ENCODE measurements at places on chromosomes 3 and 15.

DNA sequence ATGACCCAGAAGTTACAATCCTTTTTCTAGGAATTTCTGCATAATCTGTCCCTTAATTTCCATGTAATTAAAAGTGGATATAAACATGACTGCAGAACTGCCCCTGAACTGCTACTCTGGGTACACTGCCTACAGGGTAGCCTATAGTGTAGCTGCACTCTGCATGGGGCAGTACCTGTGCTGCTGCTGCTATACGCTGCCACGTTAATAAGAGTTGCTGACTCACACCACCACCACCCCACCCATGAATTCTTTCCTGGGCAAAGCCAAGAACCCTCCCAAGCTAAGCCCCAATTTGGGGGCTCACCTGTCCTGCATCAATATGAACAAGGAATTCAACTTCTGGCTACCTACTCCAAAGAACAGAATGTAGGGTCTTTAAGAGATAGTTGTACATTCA lies 13.9 kb downstream of the HDGFL3 start:
- no peak for DNase-seq

GRCh38 chr3:52971895-52972294 lies 74.0 kb downstream of the SFMBT1 start:
- DNase-seq = no peak

DNA sequence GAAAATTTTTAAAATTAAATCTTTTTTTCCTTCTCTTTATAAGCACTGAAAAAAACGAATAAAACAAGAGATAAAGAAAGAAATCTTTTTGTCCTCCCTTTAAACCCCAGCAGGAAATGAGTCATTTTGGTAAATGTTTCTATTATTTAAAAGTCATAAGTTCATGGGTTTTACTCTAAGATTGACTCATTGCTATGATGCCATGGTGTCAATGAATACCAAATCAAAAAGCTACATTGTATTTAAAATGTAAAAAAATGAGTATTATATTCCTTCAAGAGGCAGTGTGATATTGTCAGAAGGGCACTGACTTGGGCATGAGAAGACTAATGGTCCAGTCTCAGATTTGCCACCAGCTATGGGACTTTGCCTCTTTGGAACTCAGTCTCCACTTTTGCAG lies 303.4 kb upstream of the DNAJC19 start:
- DNase-seq = no peak

- no peak for DNase-seq
These were observed 86.9 kb downstream of the SEMA5B start for GRCh38 chr3:122940628-122941086.

DNA sequence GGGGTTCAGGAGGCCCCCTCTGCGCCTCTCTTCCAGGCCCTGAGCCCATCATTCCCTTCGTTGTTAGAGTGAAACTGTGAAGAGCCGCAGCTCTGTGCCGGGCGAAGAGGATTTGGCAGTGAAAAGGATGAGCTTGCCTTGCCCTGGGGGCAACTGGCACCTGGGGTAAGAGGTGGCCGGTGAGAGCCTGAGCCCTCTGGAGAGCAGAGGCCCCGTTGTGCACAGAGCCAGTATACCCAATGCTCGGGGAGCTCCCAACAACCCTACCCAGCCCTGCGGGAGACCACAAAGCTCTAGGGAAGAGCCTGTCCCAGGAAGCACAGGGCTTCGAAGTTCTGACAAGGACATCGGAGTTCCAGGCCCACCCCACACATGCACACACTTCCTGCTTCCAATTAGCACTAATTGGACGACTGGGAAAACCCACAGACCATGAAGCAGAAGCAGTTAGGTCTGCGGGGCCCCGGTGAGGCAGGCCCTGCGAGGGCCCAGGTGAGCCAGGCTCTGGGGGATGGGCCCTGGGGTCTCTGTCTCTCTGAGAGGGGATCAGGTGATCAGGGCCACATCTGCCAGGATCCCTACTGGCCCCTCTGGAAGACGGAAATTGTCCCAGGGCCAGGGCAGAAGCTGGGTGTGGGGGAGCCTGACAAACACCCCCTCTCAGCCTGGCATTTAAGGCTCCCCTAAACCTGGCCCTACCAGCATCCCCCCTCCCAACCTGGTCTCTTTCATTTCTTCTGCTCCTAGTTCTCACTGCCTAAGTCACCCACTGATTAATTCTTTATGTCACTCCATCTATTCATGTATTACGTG lies 27.9 kb upstream of the SFMBT1 start:
- no peak for DNase-seq

- no peak for DNase-seq
These were observed 74.9 kb downstream of the PIK3R4 start for GRCh38 chr3:130671545-130672312.

DNA sequence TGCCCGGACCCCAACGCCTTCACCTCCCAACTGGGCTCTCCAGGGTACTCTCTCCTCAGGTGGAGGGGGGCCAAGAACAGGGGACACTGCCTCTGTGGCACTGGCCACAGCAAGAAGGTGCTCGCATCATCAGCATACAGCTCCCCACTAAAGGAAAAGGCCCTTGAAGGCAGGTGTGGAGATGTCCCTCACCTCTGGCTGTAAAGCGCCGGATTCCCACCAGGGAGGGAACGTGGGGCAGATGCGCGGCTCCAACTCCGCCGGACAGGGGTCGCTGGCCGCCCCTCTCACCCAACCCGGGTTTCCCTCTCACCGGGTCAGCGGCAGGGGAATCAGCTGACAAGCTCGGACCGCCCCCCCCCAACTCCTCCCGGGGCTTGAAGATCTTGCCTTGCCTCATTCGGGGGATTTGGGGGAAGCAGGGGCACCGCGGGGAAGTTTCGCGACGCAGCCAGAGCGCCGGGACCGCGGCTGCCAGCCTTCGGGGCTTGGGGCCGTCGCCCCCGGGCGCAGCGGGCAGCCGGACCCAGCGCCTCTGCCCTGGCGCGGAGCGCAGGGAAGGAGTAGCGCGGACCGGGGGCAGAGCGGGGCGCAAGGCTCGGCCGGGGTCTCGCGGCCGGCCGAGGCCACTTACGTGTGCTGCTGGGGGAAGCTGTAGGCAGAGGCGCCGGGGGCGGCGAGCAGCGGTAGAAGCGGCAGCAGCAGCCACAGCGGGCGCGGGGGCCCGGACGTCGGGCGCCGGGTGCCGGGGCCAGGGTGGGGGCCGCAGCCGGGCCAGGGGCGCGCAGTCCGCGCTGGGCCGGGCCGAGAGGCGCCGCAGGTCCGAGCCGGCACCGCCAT lies 630 bp downstream of the CACNA2D2 start:
- no peak for DNase-seq

- no peak for DNase-seq
These were observed 39.2 kb upstream of the BCL2A1 start for GRCh38 chr15:80010131-80010673.

GRCh38 chr3:71425491-71426071 lies 157.9 kb downstream of the FOXP1 start:
- DNase-seq = no peak

DNA sequence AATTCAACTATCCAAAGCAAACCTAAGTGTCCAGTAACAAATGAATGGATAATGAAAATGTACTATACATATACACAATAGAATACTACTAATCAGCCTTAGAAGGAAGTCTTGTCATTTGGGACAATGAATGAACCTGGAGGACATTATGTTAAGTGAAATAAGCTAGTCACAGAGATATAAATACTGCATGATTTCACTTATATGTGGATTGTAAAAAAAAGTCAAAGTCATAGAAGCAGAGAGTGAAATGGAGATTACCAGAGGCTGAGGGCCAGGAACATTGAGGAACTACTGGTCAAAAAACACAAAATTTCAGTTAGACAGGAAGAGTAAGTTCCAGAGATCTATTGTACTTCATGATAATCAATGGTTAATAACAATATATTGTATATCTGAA lies 33.6 kb downstream of the MYO5A start:
- no peak for DNase-seq

DNA sequence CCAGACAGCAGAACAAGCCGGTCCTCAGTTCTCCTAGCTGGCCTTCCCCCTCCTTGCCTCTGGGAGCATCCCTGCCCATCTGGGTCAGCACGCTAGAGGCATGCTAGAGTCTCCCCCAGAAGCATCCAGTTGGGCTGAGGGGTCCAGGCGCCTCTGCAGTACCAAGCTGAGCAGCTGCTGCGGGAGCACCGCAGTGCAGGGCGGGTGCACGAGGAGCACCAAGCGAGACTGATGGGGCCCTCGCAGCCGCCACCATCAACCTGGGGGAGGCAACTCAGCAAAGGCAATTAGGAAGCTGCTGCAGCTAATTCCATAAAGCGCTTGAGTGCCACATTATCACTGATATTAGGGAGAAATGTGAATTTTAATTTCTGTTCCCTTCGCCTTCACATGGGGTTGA lies 12.4 kb downstream of the CACNA2D3 start:
- no peak for DNase-seq

GRCh38 chr15:35852818-35853624 lies 307.1 kb upstream of the DPH6 start:
- no peak for DNase-seq

DNA sequence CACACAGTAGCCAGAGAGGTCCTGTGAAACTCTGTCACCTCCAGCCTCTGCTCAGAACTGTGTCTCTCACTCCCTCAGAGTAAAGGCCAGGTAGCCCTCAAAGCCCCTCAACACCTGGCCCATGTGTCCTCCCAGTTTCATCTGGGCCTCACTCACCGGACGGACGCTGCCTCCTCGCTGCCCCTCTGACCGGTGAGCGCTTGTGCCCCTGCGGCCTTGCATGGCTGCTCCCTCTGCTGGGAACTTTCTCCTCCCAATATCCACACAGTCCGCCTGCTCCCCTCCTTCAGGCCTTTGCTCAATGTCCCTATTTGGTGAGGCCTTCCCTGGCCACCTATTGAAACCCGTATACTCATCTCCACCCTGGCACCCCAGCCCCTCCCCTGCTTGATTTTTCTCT lies 36.8 kb upstream of the TRH start:
- DNase-seq = no peak

GRCh38 chr3:116005404-116005803 lies 382.1 kb downstream of the GAP43 start:
- no peak for DNase-seq

GRCh38 chr3:101253396-101253795 lies 67.0 kb downstream of the IMPG2 start:
- peak; percentile 26 for DNase-seq

DNA sequence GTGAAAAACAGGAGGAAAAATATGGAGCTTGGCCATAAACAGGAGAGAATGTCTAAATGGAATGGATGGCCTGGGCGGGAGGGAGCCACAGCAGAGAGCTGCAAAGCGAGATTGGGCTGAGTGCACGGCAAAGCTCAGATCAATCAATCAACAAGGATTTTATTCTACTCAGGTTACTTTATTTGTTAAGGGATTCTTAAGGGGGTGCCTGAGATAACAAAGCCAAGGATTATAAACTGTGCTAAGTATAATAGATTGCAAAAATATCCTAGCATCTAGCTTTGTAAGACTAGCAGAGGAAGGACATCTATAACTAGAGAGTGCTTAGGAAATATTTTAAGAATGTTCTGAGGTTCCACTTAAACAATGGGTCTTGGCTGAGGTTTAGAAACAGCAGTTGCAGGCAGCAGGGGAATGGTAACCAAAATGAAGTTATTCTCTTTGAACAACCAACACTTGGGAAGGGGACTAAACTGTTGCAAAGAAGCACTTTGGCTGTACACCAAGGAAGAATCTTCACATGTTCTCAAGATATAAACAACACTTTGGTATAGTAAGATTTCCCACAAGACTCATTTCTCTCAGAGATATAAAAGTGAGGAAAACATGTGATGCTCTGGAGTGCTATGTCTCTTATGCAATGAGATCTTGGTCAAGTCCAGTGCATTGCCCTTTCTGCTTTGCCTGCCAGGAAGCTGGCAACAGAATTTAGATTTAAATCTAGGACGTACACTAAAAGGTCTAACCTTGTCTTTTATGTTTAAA lies 35.5 kb downstream of the TMEM212 start:
- DNase-seq = no peak

- no peak for DNase-seq
These were observed 397.5 kb downstream of the ZIC4 start for GRCh38 chr3:147008886-147009285.

- peak; percentile 38 for DNase-seq
These were observed 1.5 kb upstream of the SMAD3 start for GRCh38 chr15:67063689-67064606.

DNA sequence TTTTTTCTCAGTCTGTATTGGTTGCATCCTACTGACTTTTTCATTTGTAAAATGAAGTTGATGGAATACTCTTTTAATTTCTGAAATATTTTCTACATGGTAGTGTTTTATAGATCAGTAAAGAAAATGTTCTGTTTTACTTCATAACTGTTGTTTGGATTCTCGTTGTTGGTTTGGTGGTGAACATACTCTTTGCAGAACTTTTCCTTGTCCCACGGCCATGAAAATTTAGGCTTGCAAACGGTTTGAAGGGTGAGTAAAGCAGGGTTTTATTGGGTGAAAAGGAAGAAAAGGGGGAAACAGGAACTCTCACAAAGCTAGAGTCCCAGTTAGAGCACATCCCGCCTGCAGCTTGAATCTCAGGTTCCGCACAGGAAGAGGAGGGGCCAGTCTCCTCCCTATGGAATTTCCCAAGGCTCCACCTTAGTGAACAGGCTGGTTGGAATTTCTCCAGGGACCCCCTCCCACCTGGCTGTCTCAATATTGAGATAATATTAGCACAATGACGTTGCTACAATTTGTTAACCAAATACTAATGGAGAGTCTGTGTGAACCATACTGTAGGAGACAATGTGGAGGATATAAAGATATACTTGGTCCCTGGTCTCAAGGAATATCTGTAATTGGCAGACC lies 5.6 kb downstream of the PDCD6IP start:
- DNase-seq = no peak

DNA sequence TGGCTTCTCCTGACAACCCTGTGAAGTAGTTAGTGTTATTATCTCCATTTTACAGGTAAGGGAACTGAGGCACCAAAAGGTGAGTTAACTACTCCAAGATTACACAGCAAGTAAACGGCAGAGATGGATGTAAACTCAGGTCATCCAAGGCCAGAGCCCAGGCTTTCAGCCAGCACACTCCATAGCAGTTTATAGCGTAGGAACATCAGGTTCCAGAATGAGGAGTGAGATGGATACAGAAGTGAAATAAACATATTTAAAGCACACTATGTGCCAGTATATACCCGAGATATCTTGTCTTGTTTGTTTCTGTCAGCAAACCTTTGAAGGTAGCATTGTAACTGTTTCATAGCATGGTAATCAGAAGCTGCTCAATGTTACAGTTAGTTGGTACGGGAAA lies 279.0 kb downstream of the OXSM start:
- DNase-seq = no peak

Data from NCI-H774 (cell line).